SW 1271 (cell line): ENCODE measurements at places on chromosomes 16 and 17.

DNA sequence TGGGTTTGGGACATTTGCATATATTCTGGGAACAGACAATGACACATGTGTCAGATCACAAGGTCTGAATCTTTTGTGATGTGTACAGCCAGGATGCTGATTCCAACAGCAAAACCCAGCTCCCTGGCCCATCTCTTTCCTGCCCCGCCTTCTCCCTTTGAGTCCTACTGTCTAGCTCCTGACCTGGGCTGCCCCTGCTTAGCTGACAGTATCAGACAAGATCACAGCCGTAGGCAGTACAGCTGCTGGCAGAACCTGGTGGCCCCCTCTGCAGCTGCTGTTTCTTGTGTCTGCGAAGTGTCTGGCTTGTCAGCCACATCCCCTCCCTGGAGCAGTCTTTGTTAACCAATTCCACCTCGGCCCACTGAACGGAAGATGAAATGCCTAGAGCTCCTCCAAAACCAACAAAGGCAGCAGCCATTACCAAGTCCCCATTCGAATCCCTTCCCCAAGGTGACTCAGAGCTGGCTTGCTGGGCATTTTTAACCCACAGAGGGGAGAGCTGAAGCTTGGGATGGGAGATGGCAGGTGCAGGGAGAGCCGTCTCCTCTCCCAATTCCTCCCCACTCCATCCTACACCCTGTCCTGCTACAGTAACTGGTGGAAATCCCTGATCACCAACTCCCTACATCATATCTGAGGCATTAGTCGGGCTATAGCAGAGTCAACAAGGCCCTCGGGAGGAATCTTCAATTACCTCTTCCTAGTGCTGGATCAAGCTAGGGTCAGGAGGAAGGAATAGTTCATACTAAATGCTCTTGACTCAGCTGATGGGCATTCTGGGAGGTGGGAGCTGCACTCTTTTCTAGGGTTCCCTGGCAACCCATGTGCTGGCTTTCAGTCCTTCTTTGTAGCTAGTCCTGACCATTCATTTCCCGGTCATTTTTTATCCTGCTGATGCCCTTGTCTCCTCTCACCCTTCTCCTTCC, 5.8 kb downstream of the PIPOX start:
- DNase-seq = no peak

- DNase-seq = no peak
Measured at GRCh38 chr16:4970010-4970409, 11.9 kb downstream of the SEC14L5 start.

- DNase-seq = no peak
Measured at GRCh38 chr16:85415196-85416090, 197.7 kb upstream of the GSE1 start.

DNA sequence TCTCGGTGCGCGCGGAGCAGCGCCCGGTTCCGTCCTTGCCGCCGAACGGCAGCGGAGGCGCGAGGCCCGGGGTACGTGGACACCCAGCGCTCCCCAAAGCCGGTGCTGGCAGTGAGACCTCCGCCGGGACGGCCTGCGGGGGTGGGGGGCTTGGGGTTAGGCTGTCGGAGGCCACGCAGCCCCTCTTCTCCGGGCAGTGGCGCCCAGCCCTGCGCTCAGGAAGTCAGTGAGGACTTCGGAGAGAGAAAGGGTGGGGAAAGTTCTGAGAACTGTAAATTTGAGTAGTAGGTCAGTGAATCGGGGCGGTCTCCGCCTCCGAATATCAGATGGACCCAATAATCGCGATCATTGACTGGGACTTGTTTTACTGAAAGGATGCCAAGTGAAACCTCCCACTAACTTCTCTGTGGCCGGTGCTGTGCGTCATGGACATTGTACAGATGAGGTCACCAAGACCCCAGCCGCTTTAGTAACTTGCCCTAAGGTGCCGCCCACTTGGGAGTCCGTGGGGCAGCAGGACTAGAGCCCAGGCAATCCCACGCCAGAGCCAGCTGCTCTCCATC, 468 bp downstream of the IL4R start:
- DNase-seq = peak; percentile 51

DNA sequence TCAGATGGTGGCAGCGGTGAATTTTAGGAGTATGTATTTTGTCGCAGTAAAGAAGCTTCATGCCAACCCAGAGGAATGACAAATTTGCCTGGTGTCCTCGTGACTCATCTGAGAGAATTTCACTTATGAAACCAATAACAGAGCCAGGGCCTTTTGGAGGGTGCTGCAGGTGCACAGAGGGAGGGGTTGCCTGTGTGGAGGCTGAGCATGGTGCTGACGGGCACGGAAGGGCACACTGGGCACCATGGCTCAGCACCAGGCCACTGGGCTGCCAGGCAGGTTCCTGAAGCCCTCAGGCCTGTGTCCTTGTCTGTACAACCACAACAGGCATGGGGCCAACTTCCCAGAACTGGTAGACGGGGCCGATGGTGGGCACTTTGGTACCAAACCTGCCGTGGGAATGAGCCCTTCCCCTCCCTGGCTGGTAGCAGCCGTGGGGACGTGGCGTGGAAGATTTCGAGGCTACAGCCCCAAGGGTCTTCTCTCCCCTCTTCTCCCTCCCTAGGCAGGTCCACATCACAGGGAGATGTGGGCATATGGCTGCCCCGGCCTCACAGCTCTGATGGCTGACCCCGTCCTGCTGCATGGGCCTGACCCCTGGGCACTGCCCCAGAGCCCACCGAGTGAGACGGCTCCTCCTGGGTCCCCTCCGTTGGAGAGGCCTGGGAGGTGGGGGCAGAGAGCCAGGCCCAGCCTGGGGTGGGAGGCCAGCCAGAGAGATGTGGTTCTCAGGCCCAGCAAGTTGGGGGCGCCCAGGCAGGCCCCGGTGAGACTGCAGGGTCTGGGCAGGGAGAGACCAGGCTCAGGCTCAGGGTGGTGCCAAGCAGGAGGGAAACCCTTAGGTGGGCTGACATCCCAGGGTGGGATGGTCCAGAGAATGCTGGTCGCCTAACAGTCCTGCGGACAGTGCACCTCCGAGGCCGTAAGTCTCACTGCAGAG, 30.2 kb upstream of the ZNF469 start:
- no peak for DNase-seq

- DNase-seq = no peak
Measured at GRCh38 chr17:47604598-47604927, 45.2 kb upstream of the KPNB1 start.

DNA sequence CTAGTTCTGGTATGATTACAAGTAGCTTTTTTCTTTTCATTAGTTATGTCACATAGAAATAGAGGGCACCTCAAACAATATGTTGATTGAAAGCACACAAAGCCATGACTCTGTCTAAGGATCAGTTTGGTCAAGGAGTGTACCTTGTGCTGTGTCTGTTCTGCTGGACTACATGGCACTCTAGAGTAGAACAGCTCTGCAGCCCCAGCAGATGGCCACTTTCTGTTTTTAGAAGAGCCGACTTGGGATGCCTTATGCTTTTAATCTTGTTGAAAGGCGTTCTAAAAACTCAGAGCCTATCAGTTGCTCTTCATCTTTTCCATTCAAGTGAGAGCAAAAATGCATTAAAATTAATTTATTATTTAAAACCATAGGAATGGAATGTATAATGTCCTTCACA, 49.3 kb upstream of the CA10 start:
- no peak for DNase-seq
